ENCODE measurements at places on chromosomes 11 and 22.

DNA sequence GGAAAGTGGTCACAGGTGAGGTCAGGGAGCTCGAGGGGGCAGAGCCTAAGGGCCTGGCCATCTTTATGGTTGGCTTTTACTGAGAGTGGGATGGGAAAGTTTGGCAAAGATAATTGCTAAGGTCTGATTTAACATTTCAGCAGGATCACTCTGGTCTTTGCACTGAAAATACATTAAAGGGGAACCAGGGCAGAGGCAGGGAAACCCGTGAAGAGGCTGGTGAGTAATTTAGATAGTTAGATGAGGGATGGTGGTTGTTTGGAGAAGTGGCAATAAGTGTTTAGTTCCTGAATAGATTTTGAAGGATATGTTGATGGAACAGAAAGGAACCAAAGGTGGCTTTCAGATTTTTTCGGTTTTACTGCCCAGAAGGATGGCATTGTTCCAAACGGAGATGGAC is 50.8 kb downstream of the SCN3B start:
- DNase-seq, result no peak

DNA sequence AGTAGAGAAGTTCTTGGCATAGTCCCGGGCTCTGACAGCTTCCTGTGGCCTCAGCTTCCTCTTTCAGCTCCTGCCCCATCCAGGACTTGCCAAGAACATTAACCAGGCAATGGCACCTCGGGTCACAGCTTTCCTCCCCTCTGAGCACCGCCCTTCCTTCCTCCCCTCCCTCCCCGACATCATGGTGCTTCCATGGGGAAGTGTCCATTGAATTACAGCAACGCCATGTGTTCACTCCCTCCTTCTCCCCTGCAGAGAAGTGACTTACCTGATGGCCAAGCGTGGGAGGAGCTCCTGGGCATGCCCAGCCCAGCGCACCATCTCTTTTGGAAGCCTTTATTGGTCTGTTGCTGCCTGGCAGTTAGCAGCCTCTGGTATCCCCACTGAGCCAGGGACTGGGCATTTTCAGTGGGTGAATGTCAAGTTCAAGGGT is 25.8 kb upstream of the DAGLA start:
- DNase-seq, result no peak

DNA sequence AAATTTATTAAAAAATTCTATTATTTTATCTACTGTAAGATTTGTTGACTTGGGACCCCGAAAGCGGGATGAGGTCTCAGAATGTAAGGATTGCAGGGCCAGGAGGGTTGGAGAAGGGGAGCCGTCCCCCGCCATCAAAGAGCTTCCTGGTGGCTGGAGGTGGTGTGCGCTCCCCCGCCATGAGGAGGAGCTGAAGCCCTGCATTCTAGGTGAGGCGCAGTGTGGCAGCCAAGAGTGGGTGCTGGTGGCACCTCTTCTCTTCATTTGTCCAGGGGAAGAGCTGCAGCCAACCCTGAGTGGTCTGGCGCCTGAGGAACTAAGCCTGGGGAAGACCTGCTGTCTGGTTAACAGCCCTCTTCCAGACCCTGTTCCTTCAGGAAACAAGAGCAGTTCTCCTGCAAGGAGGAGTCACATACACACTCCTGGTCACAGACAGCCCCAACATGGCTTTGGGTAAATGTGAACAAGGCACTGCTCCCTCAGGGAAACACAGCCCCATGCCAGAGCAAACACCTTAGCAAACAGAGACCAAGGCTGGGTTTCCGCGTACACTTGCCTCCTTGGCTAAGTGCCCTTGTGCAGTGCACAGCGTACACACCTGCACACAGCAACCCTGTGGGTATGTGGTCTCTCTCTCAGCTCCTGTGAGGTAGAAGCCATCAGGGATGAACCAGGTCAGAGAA is 17.3 kb downstream of the RTN4RL2 start:
- no peak for DNase-seq

DNA sequence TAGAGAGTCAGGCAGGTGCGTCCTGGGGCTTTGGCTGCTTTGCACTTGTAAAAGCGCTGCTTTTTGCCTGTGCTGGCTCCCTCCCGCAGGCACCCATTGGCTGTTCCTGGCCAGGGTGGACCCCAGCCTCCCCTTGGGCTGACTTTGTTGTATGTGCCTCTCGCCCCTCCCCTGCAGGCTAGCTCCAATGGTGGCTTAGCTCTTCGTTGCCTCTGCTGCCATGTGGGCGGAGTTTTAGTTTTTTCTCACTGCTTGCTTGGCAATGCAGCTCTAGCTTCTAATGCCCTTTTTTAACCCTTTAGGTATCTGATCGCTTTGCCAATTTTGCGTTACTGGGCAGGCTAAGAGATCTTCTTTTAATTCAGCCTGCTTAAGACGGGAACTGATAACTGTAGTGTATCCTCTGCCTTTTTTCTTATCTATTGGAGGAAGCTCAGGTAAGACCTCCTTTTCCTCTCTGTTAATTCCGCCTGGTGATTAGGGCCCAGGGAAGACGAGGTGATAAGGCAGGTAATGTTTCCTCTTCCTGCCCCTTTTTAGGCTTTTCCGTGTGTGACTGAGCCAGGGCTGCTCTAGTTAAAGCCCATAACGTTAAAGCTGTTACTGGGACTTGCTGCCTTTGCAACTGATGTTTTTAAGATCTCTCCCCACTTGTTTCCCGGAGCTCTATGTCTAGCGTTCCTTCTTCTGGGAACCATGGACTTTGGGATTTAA is 11.7 kb upstream of the GLYATL1 start:
- no peak for DNase-seq

DNA sequence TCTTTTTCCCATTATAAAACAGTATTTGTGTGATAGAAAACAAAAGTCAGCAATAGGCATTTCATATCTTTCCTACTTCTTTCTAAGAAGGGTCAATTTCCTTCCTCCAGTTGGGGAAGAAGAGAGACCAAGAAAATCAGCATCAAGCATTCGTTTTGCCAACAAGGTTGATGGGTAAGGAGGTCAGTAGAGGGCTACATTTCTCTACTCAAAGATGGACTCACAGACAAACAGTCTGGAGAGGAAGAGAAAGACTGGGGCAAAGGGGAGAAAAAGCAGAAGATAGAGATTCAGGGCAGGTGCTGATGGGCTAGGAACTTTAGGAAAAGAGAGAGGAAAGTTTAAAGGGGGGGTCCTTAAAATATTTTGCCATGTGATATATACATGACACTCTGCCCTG is 8.6 kb upstream of the MTNR1B start:
- DNase-seq, result no peak

DNA sequence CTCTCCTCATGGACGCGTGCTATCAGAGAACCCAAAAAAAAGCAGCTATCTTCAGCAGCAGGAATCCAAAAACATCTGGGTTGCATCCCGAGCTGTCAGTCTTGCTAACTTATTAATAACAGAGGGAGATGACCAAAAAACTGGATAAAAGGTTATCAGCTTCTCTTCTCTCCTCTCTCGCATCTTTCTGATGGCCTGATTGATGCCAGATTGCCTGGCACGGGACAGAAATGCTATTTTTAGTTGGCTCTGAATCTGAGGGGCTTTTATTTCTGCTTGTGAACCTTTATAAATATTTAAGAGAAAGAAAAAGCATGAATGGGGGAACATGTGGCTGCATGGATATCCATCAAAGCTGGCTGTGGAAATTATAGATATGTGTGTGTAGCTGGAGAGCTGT is 230.3 kb downstream of the ETS1 start:
- DNase-seq, result no peak

Data from stimulated activated CD8-positive, alpha-beta memory T cell treated with anti-CD3 and anti-CD28 coated beads, Interleukin-2, amount 100 ng/mL, for 1 hour (primary cell).